ENCODE measurements at places on chromosomes 13 and 19.

GRCh38 chr13:99486996-99487395, 14.3 kb upstream of the TM9SF2 start:
- DNase-seq: no peak

GRCh38 chr19:18839465-18840287, 7.9 kb downstream of the UPF1 start:
- DNase-seq: no peak

DNA sequence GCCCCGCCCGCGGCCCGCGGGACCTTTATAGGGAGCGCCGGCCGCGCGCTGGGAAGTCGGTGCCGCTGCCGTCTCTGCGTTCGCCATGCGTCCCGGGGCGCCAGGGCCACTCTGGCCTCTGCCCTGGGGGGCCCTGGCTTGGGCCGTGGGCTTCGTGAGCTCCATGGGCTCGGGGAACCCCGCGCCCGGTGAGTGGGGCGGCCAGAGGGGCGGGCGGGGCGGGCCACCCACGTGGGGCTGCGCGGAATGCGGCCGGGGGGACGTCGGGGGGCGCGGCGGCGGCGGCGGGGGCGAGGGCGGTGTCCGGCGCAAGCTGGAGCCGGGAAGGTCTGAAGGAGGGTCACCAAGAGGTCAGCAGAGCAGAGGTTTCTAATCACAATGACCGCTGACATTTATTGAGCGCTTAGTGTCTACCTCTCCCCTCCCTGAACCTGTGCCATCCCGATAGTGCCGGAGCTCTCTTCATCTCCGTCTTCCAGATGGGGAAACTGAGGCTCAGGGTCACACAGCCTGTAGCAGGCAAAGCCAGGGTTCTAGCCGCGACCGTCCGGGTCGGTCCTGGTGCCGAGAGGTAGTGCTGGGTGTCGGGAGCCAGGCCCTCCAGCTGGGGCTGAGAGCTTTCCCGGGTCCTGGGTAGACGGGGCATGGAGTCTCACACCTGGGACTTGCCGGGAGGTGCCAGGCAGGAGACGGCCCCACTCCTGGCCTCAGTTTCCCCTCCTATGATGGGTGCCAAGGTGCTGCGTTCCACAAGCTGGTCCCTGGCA, at the start of gene FSTL3:
TSS of gene FSTL3 (plus strand) at position 54 of the 767 bp plus-strand sequence. CDS start at position 86, 32 bp downstream.
- DNase-seq: peak; percentile 70

DNA sequence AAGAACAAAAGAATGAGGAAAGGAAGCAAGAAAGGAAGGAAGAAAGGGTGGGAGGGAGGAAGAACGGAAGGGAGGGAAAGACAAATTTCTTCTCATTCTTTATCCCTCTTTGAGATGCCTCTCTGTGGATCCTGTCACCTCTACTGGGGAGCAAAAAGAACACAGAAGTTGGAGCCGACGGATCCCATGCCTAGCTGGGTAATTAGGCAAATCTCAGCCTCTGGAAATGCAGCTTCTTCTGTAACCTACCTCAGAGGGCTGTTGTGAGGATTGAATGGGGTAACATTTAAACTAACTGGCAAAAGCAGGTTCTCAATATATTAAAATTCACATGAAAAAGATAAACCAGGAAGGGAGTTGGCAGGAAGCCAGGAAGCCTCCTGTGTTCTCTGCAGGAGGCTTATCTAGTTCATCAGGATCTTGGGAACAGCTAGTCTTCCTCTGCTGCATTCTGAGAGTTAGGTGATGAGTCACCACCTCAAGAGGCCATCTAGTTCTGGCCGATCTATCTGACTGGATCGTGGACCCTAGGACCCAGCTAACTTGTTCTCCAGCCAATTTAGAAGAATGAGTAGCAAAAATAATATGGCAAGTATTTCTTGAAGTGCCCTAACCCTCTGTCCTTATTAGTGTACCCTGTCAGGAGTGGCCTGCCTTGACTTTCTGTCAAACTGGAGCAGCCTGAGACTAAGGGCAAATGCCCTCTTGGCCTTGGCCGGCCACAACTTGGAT, 15.2 kb upstream of the CPB2 start:
- no peak for DNase-seq

GRCh38 chr19:56991912-56992311, 127.9 kb upstream of the USP29 start:
- no peak for DNase-seq

GRCh38 chr13:113546571-113547237, 37.8 kb upstream of the TFDP1 start:
- no peak for DNase-seq

GRCh38 chr13:73827434-73827833, 306.8 kb downstream of the KLF12 start:
- DNase-seq: no peak

DNA sequence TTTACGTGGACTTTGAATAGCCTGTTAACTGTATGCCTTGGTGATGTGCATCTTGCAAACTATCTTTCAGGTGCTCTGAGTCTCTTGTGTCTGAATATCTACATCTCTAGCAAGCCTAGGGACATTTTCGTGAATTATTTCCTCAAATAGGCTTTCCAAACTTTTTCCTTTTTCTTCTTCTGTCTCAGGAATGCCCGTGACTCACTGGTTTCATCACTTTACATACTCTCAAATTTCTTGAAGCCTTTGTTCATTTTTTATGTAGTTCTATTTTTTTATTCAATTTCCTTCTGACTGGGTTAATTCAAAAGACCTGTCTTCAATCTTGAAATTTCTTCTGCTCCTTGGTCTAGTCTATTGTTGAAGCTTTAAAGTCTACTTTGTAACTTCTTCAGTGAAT, 332.2 kb downstream of the OXGR1 start:
- DNase-seq: no peak

- DNase-seq: no peak
These were observed 482.8 kb downstream of the SLITRK5 start for GRCh38 chr13:88154001-88154400.

GRCh38 chr19:45553464-45553863, 31.1 kb downstream of the OPA3 start:
- no peak for DNase-seq

DNA sequence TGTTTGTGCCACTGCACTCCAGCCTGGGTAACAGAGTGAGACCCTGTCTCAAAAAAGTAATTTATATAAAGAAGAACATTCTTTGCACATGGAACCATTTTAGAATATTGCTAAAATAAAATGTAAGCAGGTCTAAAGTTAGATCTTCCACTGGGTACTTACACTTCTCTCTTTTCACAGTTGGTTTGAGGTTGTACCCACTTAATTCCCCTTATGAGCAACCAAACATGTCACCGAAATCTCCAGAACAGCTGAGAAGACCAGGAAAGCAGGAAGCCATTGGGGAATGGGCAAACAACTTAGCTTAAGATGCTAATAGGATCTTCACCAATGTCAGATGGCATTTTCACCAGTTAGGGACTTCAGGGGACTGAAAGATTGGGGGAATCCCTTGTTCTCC, 18.8 kb downstream of the NLRP4 start:
- no peak for DNase-seq

DNA sequence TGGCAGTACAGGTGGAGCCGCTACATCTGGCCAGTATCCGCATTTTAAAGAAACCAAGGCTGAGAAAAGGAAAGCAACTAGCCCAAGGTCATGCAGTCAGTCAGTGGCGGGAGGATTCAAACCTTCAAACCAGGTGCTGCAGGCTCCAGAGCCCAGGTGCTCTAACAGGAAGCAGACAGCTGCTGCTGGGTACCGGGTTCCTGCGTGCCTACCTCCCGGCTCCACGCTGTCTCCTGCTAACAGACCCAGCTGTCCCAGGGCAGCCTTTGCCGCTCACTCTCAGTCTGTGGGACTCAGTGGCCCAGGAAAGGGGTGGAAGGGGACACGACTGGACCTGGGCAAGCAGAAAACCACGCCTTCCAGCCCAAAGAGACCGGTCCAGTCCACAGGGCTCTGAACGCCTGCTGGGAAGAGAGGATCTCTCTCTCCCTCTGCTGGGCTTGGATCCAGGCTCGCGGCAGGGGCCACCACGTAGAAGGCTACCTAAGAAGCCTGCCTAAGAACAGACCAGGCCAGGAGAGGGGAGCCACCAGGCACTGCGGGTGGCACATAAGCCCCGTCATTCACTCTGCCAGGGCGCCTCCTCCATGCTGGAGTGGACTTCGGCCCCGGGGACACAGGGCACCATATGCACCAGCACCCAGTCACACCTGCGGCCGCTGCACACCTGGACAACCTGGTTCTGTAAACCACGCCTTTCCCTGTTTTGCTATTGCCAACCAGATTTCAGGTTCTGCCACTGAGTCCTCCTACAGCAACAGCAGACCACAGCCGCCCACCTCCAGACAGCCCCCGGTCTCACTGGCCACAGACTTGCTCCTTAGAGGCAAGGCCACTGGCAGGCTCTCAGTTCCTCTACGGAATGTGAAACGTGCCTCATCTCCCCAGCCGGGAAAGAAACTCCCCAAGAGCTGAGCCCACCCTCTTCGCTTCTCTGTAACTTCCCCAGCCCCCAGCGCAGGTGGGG, 4.6 kb downstream of the DAPK3 start:
- DNase-seq: no peak

DNA sequence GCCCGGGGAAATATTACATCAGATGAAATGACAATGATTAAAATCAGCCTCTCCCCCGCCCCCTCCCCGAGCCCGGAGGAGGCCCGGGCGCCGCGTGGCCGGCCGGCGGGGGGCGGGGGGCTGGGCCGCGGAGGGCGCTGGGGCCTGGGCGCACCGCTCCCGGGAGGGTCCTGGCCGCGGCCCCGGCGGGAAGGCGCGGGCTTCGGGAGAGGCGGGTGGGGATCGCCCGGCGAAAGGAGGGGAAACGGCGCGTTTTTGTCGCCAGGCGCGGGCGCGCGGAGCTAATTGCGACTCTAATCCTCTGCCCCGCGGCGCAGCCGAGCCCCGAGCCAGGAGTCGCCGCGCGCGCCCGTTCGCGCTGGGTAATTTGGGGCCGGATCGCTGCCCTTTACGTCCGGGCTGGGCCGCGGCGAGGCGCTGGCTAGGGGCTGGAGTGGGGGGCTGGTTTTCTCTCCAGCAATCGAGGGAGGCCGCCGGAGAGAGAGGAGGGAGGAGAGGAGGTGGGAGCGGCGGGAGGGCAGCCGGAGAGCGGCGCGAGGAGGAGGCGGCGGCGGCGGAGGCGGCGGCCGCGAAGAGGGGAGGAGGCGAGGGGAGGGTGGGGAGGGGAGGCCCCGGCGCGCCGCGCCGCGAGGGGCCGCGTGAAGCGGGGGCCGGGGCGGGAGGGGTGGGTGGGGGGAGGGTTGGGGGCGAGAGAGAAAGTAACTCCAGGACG, at the start of gene KCTD15:
TSS of gene KCTD15 (plus strand) at position 707 of the 712 bp plus-strand sequence. CDS start 3,585 bp downstream, outside the sequence.
- peak; percentile 39 for DNase-seq

GRCh38 chr13:112679381-112679780, 10.5 kb upstream of the ATP11A start:
- DNase-seq: no peak

GRCh38 chr13:37476874-37477273, 121.7 kb downstream of the POSTN start:
- no peak for DNase-seq

GRCh38 chr13:44243198-44243857, 130.3 kb upstream of the SERP2 start:
- peak; percentile 92 for DNase-seq

DNA sequence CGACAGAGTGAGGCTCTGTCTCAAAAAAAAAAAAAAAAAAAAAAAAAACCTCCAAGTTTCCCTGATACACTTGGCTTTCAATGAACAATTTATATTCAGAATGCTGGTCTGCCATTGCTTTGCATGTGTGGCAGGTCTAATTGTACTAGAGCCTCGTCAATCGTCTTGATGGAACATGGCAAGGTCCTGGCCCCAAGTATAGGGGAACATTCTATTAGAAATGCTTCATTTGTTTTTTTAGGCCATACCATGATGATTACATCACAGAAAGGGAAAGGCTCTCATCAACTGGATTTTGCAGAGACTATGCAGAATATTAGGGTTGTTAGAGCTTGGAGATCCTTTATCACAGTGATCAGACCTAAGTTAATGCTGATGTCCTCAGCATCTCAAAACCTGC, 28.0 kb downstream of the SPRY2 start:
- DNase-seq: no peak

GRCh38 chr19:1715540-1715939, 37.8 kb upstream of the ONECUT3 start:
- no peak for DNase-seq

DNA sequence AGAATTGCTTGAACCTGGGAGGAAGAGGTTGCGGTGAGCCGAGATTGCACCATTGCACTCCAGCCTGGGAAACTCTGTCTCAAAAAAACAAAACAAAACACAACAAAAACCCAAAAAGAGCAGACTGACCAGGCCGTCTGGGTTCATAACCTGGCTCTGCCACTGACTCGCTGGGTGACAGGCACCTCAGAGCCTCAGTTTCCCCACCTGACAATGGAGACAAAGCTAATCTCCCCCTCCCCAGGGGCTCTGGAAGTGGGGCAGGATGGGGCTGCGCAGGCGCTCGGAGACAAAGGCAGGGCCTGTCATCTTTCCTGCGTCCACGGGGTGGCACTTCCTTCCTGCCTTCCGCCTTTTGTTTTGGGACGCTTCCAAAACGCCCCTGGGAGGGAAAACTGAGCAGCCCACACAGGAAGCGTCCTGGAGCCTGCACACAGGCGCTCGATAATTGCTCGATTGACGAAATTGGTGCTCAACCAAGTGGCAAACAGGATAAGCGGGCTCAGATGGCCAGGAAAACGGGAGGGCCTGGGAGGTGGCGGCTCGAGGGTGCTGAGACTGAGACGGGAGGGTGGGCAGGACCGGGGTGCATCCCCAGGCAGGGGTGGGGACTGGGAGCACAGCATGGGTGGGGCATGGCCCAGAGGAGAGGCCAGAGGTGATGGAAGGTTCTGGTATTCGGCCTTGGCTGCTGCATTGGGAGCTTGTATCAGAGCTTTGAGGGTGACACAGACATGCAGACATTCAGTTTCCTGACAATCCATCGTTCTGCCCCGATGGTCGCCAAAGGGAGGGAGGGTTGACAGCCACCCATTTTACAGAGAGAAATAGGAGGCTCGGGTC, 17.8 kb downstream of the SPC24 start:
- peak; percentile 71 for DNase-seq

DNA sequence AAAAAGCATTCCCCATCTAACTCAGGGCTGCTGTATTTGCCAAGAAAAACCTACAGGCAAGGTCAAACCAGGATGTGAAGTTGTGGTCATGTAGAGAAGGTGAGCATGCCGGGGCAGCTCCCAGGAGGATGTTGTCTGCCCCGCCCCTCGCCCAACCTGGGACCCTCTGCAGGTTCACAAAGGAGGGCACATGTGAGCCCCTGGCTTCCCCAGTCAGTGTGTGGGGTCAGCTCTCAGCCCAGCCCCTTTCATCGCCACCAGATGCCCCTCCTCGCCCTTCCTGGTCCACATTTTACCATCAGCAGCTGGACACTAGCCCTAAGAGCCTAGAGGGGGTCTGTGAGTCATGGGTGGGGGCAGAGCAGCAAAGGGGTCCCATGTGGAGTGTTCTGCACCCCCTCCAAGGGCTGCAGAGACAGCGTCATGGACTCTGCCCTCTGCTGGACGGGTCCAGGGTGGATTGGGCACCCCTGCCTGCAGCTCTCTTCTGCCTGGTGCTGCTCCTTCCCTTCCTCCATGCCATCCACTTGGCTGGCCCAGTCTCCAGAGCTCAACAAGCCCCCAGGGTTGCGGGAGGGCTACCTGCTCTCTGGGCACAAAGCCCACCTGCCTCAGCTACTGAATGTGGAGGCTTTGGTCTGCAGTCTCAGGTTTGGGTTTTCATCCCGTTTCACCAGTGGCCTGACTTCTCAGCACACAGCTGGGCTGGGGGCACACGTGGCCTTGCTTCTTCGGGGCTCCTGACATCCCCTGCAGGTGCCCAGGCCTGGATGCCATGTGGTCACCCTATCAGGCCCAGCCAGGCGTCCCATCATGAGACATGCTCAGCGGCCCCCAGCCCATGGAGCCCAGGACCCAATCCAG, 3.7 kb downstream of the PLEKHF1 start:
- DNase-seq: no peak

GRCh38 chr13:46341112-46341711, 45.8 kb downstream of the RUBCNL start:
- DNase-seq: peak; percentile 98

- no peak for DNase-seq
These were observed 576 bp downstream of the APBA3 start for GRCh38 chr19:3760871-3761361.

Measured in suppressor macrophage treated with lipopolysaccharide for 1 hour (primary cell).